ENCODE measurements at places on chromosomes 1 and 21.

DNA sequence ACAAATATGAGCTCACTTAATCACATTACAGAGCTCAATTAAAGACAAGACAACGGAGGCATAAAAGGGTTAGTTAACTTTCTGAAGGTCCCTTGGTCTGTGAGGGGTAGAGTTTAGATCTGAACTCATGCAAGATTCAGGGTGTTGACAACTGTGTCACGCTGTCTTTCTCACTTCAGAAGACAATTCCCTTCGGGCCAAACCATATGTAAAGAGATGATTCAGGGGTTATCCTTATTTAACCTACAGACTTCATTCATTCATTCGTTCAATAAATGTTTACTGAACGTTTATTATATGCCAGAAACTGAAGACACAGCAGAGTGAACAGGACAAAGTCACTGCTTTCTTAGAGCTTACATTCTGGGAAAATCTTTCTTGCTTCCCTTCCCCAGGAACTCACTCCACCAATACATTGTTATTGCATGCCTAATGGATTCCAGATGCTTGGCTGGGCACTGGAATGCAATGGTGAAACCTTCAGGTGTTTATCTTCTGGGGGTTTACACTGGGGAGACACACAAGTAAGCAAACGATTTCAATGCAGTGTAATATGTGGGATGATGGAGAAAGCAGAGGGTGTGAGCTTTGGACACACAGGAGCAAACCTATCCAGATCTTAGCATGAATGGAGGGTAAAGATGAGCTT, 6.4 kb downstream of the XCL1 start:
- no peak for DNase-seq

GRCh38 chr1:224525411-224526040, 90.6 kb upstream of the CNIH3 start:
- no peak for DNase-seq

DNA sequence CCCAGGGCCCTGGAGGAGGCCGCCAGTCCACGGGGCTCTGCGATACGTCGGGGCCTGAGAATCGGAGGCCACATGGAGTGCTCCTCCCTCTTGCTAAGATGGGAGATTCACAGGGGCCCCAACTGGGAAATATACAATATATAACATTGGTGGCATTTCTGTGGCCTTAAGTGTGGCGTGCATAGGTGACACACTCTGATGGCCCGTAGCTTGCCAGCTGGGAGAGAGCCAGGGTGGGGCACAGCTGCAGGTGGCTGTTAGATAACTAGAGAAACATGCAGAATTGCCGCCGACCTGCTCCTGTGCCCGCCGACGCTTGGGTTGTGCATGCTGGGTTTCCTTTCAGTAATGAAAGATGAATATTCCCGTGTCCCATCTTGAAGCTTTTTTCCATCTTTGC, 30.1 kb downstream of the UMODL1 start:
- DNase-seq: no peak

DNA sequence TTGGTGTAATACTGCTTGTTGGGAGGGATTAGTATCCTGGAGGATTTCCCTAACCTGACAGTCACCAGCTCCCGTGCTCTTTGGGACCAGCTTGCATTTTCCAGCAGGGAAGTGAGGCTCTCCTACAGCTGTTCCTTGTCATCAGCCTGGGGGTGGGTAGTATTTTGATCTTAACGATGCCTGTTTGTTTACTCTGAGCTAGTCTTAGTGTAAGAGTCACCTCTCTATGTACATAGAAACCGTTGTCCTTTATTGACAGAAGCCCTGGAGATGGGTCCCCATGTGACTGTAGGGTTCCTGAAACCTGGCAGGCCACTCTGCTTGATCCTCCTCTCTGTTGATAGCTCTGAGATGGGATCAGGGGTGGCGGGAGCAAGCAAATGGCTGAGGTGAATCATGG, 58.0 kb downstream of the ACP6 start:
- DNase-seq: no peak

DNA sequence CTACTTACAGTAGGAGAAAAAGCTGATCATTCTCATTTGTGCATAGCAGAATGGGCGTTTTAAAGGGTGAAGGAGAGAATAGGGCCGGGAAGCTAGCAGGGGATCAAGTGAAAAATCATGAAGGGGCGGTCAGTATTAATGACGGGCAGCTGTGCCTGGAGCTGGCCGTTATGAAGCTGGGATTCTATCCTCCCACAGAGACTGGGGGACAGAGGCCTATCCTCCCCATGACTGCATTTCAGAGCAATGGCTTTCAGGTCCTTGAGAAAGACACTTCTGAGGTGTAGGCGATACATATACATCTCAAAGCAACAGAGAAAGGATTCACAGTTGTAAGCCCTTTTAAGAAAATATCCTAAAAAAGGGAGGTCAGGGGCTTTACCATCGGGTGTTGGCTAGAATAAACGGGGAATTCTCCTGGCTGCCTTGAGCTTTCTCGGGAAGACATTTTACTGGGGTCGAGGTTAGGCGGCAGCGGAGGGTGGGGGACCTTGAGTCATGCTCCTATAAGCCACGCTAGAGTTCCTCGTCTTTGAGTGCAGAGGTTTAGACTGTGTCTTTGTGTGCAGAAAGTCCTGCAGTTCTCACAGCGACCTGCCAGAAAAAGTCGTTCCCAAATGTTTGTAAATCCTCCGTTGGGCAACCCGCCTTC, 559 bp upstream of the MTARC2 start:
- no peak for DNase-seq

- DNase-seq: no peak
These were observed 755 bp downstream of the FBXO42 start for GRCh38 chr1:16351456-16351993.

GRCh38 chr1:62336995-62337705, 17.9 kb upstream of the KANK4 start:
- no peak for DNase-seq

DNA sequence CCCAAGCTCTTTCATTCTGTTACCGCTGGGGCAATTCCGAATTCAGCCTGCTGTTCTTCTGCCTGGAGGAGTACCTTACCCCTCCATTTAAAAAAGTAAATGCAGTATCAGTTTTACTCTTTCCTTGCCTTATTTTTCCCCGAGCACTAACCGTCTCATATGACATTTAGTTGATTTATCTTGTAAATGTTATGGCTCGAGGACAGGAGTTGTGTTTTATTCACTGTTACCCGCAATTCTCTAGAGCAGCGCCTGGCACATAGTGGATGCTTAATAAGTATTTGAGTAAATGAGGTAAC, 425 bp upstream of the TADA1 start:
- no peak for DNase-seq

DNA sequence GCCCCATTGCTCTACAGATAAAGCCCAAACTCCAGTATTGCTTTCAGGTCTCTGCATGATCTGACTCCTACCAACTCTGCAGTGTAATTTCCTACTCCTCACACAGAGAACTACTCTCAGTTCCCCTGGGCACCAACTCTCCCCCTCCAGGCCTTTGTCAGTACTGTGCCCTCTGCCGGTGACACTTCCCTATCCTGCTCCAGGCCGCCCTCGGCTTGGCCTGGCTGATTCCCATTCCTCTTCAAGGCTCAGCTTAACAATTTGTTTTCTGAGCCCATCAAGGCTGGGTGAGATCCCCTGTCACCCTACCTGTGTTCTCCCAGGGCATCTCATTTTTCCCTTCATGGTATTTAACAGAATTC, 2.6 kb downstream of the SLAMF8 start:
- DNase-seq: no peak

- no peak for DNase-seq
These were observed 110.5 kb downstream of the TOMM20 start for GRCh38 chr1:235018161-235018560.

DNA sequence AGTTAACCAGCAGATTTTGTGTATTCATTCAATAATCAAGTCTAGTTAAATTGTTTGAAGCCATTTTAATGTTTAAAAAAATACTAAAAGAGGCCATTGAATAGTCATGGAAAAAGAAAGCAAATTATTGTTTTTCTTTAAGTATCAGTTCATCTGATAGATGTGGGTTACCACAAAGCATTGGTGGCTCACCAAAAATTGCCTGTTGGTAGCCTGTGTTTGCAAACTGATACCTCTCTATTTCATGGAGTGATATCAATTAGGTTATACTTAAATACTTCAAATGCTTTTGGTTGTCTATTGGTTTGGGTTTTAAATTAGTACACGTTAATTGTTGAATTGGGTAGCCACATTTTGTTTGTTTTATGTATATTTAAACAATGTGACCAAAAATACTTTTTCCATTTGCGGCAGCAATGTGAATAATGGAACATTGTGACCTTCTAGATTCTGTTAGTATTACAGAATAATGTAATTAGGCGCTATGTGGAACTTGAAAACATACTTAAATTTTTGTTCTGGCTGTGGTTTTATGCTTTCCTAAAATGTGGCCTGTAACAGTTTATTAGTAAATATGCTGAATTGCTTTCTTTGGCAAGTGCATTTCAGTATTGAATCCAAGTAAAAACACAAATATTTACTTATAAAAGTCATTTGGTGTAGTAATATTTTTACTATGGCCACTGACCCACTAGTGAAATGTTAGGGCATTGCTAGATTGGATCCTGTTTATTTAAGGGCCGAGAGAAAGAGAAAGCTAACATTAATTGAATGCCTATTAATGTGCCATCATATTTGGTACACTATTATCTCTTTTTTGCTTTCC, 37.1 kb upstream of the NBL1 start:
- DNase-seq: no peak

GRCh38 chr21:36744560-36745231, 45.8 kb downstream of the SIM2 start:
- no peak for DNase-seq

DNA sequence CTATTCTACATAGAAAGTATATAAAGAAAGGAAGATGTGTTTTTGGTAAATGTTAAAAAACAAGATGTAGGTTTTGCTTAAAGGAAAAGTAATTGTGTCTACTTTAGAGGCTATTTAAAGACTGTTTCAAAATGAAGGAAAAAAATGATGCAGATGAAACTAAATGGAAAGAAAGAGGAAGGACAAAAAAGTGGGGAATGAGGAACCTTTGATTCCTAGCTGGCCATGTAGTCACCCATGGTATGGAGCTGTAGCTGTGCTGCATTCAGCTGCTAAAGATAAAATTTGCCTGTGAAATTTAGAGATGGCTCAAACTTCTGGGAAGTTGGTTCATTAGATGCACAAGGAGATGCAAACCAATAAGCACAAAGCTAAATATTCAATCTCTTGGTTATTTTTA, 86.8 kb upstream of the SERBP1 start:
- no peak for DNase-seq

- DNase-seq: no peak
These were observed 11.2 kb downstream of the PUM1 start for GRCh38 chr1:31054349-31054748.

GRCh38 chr1:172255223-172255560, 165.3 kb upstream of the C1orf105 start:
- DNase-seq: no peak

DNA sequence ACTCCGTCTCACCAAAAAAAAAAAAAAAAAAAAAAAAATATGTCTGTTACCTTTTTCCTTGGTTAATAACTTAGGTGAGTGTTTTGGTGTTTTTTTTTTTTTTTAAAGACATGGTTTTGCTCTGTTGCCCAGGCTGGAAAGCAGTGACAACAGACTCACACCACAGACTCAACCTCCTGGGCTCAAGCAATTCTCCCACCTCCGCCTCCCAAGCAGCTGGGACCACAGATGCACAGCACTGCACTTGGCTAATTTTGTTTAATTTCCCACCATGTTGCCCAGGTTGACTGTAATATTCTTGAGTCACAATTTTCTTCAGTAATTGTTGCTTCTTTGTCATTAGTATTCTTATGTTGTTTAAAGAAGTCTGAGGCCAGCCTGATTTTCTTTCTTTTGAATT, 149.2 kb upstream of the SYT6 start:
- DNase-seq: no peak

DNA sequence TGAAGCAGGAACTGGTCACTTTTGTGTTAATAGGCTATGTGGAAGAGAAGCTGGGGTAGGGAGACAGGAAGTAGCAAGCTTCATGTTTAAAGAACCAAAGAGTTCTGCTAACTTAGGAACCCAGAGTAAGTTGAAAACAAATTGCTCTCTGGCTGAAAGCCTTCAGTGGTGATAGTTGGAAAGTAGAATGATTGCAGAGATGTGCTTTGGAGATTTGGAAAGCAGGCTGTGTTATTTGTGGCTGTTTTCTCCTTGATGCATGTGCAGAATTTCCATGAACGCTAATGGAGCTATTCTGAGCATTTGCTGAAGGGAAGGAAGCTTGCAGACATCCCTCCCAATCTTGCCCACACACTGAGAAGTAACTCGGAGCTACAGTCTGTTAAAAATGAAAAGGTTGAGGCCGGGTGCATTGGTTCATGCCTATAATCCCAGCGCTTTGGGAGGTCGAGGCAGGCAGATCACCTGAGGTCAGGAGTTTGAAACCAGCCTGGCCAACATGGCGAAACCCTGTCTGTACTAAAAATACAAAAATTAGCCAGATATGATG, 45.7 kb downstream of the TCEANC2 start:
- DNase-seq: no peak

DNA sequence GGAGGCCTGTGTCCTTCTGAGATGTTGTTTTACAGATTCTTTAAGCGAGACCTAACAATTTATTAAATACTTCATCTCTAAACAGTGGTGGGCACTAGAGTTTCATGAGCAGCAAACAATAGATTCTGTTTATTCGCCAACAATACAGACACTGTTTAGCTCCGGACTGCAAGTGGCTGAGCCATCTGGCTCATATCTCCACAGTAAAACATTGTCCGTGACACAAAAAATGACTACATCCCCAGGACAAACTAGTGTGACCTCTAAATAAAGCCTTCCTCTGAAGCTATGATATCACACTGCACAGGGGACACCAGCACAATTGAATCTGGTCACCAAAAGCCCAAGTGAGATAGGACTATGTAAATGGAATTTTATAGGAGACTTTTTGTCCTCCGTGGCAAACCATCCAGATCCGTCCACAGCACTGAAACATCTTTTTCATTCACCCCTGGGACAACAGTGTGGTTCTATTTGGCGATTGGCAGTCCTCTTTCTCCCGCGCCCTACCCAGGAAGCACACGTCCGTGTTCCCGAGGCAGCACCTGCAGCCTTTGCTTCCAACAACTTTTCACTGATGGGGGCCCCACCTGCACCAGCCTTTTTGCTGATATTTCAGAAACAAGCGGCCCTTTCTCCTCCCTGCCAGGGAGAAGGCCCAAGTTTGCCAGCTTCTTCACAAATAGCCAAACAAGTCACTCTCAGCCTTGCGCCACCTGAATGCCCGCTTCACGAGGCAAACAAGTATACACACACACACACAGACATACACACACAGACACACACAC, 47.4 kb downstream of the OLIG1 start:
- no peak for DNase-seq

DNA sequence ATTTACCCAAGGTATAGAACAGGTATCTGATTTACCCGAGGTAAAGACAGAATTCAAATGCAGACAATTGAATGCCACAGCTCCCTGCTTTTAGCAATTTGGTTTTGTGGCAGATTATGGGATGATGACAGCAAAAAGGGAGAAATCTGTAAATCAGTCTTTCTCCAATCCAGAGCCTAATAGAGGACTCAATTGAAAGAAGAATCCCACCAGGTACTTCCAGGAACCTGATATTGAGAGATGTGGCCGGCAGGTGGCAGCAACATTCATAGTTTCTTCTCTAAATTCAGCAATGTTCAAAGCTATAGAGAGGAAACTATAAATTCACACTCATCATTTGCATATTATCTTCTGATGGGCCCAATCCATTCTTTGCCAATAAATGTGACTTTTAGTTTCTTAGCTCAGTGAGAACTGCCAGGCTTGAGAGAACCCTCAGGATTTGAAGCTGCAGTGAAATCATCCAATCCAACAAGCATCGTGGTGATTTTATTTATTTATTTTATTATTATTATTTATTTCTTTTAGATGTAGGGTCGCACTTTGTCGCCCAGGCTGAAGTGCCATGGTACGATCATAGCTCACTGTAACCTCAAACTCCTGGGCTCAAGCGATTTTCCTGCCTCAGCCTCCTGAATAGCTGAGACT, 9.8 kb upstream of the PHACTR4 start:
- DNase-seq: peak; percentile 50
